Left ventricle myocardium superior (tissue), 1 donor: ENCODE measurements at places on chromosomes 1 and 21.

DNA sequence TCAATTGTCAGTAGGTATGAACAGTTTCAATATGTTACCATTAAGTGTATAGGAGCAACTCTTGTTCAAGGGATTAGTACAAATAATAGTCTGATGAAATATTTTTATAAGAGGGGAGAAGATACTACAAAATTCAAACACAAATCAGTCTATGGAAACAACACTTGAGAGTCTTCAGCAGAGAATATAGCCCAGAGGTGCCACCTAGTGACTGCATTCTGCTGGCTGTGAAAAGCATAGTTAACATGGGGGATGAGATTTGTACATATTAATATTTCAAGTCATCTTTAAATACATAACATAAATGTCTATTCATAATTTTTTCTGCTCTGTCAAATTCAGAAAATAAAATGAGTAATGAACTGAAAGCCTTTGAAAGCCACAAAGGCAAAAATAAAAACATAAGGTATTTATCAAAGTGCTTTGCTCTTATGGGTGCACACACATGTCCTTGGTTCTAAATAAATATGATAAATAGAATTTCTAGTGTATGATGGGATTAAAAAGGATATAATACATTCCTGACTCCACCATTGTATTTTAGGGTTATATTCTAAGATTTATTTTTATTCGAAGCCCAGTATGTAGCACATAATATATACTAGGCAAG is 440.9 kb upstream of the ZRANB2 start:
- DNase-seq = peak; percentile 33

DNA sequence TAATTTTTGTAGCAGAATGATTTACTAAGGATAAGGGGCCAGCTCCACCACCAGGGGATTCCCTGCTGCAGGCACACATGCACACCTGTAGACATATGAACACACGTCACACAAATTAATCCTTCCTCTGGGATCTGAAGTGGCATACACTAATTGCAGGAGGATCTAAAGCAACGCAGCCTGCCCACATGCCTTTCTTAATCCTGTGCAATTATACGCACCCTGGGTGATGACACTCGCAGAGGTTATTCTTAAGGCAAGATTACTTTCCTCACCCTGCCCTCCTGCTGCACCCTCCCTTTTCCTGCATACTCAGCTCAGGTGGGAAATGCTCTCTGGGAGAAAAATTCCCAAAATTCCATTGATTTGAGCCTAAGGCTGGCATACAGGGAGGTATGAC is 7.5 kb upstream of the LORICRIN start:
- no peak for DNase-seq

- DNase-seq = no peak
Measured at GRCh38 chr1:187045371-187045770, 216.6 kb downstream of the PLA2G4A start.

DNA sequence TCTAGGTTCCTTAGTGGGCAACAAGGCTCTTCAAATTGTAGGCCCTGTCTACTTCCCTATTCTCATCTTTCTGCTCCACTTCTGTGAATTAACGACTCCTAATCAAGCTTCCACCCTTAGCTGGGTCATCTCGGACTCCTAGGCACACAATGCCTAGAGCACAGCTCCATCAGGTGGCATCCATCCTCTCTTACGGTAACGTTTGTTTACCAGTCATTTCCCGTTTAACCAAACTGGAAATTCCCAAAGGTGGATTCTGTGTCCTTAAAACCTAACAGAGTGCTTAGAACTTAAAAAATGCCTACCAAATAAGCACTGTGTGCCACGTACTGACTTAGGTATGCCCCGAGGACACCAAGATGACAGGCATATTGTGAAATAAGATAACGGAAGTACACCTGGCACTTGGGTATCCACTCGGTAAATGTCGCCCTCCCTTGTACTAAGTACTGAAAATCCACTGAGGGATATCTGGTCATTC is 1.5 kb downstream of the PARP1 start:
- DNase-seq = no peak

DNA sequence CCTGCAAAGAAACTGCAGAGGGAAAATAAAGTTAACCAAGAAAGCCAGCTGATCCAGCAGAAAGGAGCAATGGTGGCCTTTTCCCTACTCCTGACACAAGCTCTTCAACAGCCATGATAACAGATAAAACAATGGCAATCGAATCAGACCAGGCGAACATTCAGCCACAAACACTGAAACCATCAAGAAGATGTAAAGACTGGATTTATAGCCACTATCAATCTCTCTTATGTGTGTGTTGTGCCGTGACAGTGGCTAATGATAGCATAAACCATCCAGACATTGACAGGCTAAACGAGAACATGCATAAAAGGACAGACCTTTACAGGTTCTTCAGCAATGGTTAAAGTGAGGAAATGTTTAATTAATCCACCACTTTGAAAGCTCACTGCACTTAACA is 78.1 kb upstream of the RAB4A start:
- DNase-seq = no peak

- DNase-seq = no peak
Measured at GRCh38 chr21:19123053-19123452, 719.5 kb upstream of the TMPRSS15 start.

GRCh38 chr1:43619996-43620920 is 29.7 kb upstream of the KDM4A start:
- no peak for DNase-seq

DNA sequence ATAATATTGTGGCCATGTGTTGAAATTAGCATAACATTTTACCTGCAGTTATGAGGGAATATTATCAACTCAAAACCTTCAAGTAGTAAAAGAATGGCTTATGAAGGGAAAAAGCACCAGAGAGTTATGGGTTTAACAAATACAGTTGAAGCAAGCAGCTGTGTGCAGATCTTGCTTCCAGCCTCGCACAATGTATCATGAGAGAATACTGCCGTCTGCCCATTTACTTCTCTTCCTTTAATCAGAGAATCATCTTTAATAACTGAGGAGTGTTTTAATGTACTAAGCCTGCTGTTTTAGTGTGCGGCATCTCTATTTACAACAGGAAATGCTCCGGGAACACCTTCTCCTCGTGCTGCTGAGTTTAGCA is 120.9 kb downstream of the ATG4C start:
- no peak for DNase-seq

GRCh38 chr1:92804721-92805201 is 19.9 kb upstream of the EVI5 start:
- peak; percentile 74 for DNase-seq

GRCh38 chr21:32966120-32966519 is 59.6 kb upstream of the OLIG2 start:
- no peak for DNase-seq

DNA sequence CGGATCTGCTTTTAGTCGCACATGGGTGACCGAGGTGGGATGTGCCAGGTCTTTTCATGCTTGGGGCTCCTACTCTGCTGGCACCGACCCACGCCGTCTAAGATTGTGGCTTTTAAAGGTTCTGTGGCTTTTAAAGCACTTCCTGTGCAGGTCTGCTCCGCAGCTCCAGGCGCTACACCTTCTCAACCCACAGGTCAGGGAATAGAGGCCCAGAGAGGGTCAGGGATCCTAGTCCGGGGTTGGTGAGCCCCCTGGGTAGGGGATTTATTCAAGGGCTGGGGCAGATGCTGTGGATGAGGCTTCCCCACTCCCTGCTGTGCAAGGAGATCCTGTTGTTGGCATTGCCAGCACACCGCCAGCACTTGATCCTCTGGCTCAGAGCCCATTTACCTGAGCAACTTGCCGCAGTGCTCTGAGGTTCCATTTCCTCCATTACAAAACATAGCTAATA is 212.8 kb upstream of the RAB4A start:
- DNase-seq = no peak

DNA sequence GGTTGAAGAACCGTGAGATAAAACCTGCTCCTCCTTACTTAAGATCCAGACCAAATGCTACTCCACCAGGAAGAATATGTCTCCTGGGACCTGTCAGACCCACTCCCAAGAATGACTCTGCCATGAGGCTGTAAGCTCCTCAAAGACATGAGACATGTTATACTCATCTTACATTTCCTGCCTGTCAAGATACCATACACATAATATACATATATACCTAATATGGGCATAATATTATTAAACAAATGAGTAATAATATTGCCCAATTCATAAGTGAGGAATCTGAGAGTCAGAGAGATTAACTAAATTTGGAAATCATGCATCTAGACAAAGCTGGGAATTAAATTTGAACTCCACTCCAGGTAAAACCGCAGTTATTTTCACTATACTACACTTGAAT is 634.9 kb downstream of the LMO4 start:
- DNase-seq = no peak

DNA sequence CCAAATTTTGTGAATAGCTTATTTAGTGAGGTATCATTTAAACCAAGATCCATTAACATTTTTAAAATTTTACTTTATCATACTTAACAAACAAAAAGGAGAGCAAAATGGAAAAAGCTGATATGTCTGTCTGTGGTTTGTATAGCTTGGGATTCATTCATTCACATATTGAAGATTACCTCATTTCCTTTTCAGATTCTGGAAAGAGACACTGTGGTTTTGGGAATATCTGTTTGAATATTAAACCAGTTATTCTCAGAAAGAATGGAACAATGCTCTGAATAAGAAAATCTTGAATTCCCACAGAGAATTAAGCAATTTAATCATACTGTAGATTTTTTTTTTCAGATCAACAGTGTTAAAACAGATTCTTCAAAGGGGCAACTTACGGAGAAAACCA is 93.8 kb upstream of the PRDX6 start:
- DNase-seq = no peak

GRCh38 chr1:179029321-179029759 is 3.6 kb downstream of the FAM20B start:
- DNase-seq = no peak

GRCh38 chr1:34787461-34788420 is 5.1 kb upstream of the GJA4 start:
- DNase-seq = no peak

DNA sequence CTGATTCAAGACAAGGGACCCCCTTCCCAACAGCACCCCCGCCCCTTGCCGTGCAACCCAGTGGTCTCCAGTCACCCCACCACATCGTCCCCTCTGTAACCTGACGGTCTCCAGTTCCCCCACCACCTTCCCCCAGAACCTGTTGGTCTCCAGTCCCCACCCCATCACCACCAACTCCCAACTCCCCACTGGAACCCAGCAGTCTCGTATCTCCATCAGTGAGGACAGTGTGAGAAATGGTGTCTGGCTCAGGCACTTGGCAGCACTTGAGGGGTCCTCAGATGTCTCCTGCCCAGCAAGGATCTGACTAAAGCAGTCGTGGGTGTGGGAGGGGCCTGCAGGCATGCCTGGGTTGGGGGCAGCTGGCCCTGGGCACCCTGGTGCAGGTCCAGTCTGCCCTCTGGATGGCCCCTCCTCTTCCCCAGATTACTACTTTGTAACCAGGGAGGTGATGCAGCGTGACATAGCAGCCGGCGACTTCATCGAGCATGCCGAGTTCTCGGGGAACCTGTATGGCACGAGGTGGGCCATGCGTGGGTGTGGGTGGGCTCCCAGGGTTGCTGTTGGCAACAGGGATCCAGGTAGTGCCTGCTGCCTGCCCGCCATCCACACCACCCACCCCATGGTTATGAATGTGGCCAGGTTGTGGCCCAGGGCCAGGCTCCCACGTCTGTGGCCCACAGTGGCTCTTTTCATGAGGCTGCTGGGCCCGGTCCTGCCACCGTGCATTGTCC is 3.1 kb upstream of the GJC2 start:
- peak; percentile 25 for DNase-seq

DNA sequence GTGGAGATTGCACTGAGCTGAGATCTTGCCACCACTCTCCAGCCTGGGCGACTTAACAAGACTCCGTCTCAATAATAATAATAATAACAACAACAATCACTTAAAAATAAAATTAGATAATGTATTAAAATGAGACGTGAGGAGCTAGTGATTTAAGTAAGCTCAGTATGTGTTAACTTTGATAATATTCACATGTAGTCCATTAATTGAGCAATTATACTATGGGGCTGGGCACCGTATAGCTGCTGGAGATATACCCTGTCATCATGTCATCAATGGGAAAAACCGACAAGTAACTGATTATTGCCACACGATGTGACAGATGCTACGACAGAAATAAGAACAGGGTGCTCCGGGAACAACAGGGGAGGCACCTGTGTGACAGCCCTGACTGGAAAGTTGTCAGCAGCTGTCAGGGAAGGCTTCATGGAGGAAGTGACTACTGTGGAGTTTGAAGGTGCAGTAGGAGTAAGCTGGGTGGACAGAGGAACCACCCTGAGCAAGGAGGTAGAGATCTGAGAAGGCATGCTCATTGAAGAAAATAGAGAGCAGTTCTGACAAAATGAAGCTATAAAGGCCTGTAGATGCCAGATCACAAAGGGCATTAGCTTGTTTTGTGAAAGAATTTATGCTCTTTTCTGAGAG is 924 bp upstream of the CAMSAP2 start:
- DNase-seq = no peak

DNA sequence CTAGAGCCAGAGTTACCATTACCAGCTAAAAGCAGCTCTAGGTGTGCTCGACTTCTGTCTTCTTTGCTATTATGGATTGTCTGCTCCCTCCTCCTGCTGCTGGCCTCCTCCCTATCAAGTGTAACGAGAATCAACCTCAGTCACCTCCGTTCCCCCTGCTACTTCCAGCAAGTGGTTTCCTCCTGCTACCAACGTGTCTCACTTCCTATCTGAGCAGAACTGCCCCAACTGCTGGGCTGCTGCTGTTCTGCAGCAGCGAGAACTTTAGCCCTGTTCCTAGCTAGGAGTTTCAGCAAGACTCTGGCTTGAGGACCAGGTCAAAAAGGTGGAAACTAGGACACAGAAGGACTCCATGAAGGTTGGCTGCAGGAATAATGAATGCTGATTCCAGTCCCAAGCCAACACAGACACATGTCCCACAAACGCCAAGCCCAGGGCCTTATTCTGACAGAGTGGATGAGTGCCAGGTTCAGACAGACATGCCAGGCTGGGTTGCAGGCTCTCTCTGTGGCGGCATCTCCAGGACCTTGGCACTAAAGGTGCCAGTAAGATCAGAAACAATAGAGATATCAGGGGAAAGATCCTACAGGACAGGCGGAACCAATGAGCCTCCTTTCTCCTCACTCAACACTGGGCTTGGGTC is 46.9 kb downstream of the CD34 start:
- no peak for DNase-seq

- no peak for DNase-seq
Measured at GRCh38 chr1:221699577-221699976, 42.3 kb downstream of the DUSP10 start.

DNA sequence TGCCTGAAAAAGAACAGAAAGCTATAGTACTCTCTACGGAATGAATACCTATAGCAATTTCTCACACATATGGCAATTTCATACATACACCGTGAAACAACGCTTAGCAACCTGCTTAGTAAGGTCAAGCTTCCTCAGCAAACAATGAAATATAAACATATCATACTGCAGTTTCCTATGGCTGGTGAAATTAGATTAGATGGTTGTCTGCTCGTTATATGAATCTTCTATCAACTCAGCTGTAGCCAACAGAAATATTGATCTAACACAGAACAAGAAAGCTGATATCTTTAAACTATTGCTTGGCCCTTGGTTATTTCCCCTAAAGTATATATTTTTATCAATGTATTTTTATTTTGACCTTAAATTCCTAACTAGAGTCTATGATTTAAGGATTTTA is 187.8 kb downstream of the SLC44A5 start:
- no peak for DNase-seq

DNA sequence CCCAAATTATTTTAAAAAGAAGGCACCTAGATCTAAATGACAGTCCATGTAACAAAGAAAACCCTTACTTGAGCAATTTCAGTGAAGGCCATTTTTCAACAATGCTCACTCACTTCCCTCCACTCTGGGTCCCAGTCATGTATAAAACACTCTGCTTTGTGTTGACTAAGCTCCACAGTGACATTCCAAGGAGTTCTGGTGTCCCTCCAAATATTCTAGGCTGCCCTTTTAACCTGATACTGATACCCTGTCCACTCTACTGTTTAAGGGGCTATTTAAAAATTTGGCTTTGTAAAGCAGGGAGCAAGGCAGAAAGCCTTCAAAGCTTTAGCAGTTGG is 73.6 kb downstream of the GNG12 start:
- no peak for DNase-seq
